Vagina (tissue), 2 donors: ENCODE measurements at places on chromosomes 4 and X. TPM values are rescaled to one million over a fixed set of nuclear protein-coding genes. Genes with fewer than 3 reads are reported as not detected.

GRCh38 chrX:72545990-72546389, 26.7 kb downstream of the HDAC8 start:
- DNase-seq, result no peak

GRCh38 chrX:13369256-13370030, 49.6 kb upstream of the ATXN3L start:
- DNase-seq, result no peak

DNA sequence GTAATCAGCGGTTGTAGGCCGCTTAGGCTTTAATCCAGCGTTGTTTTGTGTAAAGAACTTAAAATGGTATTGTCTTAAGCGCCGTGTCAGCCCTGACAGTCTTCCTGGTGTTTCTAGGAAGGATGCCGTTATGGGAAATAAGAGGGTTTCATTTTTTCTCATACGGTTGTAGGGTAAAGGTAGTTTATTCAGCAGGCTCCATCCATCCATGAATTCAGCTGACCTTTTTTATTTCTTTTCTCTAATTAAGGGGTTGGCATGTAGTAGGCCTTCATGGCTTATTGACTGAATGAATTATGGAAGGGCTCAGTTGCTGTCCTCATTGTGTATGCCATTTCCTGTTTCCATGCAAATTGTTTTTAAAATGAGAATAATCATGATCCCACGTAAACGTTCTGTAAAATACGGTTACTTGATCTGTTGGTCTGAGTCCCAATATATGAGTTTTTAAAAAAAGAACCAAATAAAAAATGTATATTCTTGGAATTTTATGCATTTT, 693 bp downstream of the OCIAD1 start:
- DNase-seq, result no peak

- no peak for DNase-seq
These were observed 42.4 kb upstream of the GAB1 start for GRCh38 chr4:143294310-143294709.

- no peak for DNase-seq
These were observed 8.8 kb downstream of the ENPEP start for GRCh38 chr4:110484767-110485166.

DNA sequence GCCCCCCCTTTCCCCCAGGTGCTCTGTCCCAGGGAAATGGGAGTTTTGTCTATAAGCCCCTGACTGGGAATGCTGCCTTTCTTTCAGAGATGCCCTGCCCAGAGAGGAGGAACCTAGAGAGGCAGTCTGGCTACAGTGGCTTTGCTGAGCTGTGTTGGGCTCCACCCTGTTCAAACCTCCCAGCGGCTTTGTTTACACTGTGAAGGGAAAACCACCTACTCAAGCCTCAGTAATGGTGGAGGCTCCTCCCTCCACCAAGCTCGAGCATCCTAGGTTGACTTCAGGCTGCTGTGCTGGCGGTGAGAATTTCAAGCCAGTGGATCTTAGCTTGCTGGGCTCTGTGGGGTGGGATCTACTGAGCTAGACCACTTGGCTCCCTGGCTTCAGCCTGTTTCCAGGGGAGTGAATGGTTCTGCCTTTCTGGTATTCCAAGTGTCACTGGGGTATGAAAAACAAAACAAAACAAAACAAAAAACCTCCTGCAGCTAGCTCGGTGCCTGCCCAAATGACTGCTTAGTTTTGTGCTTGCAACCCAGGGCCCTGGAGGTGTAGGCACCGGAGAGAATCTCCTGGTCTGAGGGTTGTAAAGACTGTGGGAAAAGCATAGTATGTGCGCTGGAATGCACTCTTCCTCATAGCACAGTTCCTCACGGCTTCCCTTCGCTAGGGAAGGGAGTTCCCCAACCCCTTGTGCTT, 41.7 kb downstream of the ITM2A start:
- no peak for DNase-seq

GRCh38 chrX:96540111-96540631, 144.5 kb upstream of the DIAPH2 start:
- DNase-seq, result no peak

GRCh38 chr4:94610145-94610544, 147.6 kb upstream of the BMPR1B start:
- DNase-seq, result no peak

- no peak for DNase-seq
These were observed at the start of gene FRMPD3 for GRCh38 chrX:107448998-107449835. Gene FRMPD3 (plus strand): TSS chrX:107449652. CDS start chrX:107526589, 76,937 bp downstream.

DNA sequence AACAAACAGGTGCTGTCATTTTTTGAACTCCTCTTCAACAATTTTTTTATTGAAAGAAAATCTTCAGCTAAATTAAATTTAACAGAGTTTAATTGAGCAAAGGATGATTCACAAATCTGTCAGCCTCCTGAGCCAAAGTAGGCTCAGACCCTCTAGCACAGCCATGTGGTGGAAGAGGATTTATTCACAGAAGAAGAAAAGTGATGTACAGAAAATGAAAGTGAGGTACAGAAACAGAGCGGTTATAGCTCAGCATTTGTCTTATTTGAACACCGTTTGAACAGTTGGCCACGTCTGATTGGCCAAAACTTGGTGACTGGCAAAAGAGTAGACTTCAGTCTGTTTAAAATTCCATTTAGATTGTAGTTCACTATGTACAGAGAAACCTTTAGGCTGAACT, 217.3 kb downstream of the SPANXN1 start:
- DNase-seq, result no peak

DNA sequence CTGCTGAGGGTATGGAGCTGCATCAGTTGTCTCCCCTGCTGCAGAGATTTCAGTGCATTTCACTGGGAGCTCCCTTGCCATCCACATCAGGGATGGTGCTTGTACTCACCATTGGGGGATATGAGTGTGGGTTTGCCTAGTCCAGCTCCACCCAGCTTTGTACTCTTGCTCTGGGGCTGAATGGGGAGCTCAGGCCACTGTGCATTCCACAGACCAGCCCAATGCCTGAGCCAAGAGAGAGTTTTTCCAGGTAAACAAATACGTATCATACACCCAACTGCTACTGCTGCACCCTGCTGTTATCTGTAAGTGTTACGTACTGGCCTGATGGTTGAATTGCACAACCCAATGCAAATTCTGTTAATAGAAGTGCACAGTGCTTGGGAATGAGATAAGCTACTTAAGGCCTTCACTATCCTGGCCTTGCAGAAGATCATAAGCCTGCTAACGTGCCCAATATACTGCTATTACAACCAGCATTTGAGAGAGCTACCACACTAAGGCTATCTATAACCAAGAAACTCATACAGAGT, 205.0 kb upstream of the DMD start:
- DNase-seq, result no peak

DNA sequence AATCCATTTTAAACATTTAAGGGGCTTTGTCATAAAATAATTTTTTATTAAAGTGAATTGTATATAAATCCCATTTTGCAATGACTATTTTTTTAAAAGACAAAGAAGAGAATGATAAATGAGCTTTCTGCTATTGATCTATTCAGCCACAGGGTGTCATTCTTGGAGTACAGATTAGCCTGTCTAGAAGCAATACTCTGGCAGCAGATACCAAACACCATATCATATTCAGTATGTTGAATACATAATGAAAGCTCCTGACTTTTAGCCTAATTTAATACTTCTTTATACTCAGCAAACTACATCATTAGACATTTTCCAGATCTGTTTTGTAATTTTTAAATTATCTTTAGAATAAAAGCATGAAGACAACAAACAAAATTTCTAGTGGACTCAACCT, 496.3 kb downstream of the PDGFC start:
- DNase-seq, result no peak

DNA sequence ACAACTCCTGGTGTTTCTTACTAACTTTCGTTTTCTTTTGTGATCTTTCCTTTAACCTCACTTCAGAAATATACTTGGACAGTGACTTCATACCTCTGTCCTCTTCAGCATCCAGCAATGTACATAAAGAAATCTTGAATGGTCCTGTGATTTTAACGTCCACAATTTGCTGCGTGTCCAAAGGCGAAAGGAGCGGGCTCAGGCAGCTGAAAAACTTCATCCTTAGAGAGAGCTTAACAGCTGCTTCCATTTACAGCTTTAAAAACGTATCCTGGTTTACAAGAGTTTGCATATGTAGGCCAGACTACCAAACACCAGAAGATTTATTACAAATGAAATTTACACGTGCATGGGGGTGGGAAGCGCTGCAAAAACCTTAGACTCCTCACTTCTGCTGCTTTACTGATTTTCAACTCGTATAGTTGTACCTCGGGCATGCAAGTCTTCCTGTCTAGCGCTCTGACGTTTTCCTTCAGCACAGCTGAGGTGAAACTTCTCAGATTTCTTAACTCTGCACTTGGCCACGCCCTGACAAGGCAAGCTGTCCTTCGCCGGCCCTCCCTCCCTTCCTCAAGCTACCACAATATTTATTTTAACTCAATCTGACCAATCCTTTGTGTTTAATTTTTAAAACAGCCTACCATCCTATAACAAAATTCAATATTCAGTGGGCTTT, 406.4 kb downstream of the FAM47A start:
- DNase-seq, result no peak

DNA sequence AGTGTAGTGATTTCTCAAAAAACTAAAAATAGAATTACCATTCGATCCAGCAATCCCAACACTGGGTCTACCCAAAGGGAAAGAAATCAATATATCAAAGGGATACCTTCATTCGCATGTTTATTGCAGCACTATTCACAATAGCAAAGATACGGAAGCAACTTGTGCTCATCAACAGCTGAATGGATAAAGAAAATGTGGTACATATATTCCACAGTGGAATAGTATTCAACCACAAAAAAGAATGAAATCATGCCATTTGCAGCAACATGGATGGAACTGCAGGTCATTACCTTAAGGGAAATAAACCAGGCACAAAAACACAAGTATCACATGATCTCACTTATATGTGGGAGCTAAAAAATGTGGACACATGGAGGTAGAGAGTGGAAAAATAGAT, 42.7 kb upstream of the NKAP start:
- DNase-seq, result no peak

GRCh38 chr4:185210102-185210981, 944 bp downstream of the SNX25 start:
- no peak for DNase-seq

DNA sequence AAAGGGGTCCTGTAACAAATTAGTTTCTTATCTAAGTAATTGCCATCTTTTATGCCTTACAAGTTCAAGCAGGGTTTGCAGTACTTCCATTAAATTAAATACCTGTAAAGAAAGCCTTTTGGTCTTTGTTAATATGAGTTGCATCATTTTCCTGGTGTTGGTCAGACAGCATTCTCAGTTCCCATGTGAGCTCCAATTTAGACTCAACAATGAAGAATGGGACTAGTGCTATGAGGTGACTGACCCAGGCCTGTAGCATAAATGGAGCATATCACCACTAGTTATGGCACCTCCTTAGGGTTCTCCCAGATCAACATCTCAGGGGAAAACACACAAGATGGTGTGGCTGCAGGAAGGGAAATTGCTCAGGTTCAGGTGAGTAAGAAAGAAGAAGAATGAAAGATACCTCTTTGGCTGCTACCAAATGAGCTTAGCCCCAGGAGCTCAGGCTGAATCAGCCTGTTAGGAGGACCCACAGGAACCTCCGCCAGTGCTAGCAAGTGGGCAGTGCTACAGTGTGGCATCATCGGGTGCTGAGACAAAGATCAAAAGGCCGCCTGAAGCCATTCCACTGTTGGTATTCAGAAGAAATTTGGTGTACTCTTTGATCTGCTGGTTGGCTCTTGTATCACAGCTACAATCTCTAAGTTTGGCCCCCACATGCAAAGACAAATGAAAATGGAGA, 1.8 kb downstream of the TTC29 start:
- no peak for DNase-seq

DNA sequence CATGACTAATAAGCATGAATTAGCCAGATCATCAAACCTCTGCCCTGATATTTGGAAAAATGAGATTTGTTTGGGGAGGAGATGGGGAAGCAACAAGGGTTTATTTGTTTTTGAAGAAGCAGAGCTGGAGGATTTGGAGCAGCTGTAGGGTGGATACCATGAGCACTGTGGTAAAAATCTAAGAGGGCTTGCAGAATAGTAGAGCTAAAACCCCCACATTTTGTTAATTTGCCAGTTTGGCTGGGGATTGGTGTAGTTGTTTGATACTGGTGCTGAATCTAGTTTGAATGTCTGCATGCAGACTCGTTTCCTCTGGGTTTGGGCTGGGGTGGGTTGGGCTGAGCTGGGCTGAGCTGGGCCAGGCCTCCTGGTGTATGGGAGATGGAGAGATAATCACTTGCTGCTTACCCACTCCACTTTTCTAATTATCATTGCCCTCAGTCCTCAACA, 43.7 kb downstream of the SMAD1 start:
- no peak for DNase-seq

Gene CXXC4
- 0.74 TPM for total RNA-seq

Gene PCDH7
- 23.1 TPM for total RNA-seq

Gene DGAT2L6
- total RNA-seq, result not detected

Gene DCTD
- 40.0 TPM for total RNA-seq

Gene PSAPL1
- not detected for total RNA-seq
